ENCODE measurements at places on chromosomes 3 and 15. TPM values are rescaled to one million over a fixed set of nuclear protein-coding genes. Genes with fewer than 3 reads are reported as not detected.

DNA sequence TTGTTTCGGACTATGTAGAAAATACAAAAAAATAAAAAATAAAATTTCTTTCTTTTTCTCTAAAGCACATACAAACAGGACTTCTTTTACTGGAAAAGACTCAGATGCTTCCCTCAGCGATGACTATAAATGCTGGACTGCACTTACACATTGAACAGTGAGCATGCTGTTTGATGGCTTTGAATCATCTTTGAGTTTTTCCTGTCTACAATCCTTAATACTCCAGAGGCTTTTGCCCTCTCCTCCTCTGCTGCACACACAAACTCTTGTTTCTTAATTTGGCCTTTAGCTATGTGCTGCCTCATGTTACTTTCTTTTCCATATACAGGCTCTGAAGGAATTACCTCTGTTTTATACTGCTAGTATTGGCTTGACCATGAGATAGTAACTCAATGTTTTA lies 575.1 kb downstream of the EPHA3 start:
- H3K36me3 ChIP-seq = no peaks in the 10 kb centered on the region
- no peak overlapping the region for H3K4me3 ChIP-seq
- no peak for DNase-seq
- H3K27me3 ChIP-seq = no peaks in the 10 kb centered on the region
- no peaks in the 10 kb centered on the region for H3K4me1 ChIP-seq
- H3K27ac ChIP-seq = no peak overlapping the region

DNA sequence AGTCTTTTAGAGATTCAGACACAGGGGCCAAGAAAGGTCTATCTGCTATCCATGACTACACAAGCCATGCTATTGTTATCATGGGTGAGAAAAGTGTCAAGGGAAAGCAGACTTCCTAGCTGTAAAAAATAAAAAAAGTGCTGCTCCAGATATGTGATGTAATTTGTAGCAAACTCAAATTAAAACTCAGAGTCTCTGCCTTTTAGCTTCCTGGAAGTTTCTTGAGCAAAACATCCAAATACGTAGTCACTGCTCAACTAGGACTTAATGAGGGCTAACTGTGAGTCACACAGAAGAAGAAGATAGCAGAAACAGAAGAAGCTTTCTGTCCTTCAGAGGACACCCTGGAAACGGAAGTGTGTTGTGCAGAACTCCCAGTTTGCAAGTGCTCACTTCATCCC lies 393.4 kb upstream of the NR2F2 start:
- no peaks in the 10 kb centered on the region for H3K27me3 ChIP-seq
- H3K4me1 ChIP-seq = no peaks in the 10 kb centered on the region
- H3K4me3 ChIP-seq = no peak overlapping the region

GRCh38 chr3:119295816-119296726 lies 1.9 kb downstream of the ARHGAP31 start:
- H3K27me3 ChIP-seq = no peaks in the 10 kb centered on the region
- no peaks in the 10 kb centered on the region for H3K36me3 ChIP-seq
- peaks cover 49% of the 10 kb centered on the region for H3K4me1 ChIP-seq
- peak overlapping the region; percentile 75 for H3K4me3 ChIP-seq
- peak; percentile 44 for DNase-seq

GRCh38 chr3:193510154-193510553 lies 44.5 kb downstream of the ATP13A4 start:
- no peak overlapping the region for H3K4me3 ChIP-seq
- DNase-seq = no peak
- H3K4me1 ChIP-seq = peaks cover 40% of the 10 kb centered on the region
- H3K36me3 ChIP-seq = peaks cover 14% of the 10 kb centered on the region
- no peaks in the 10 kb centered on the region for H3K27me3 ChIP-seq

GRCh38 chr3:43490640-43491185 lies 131.1 kb downstream of the ANO10 start:
- no peaks in the 10 kb centered on the region for H3K36me3 ChIP-seq
- H3K27ac ChIP-seq = peak overlapping the region; percentile 80
- H3K4me1 ChIP-seq = peaks cover 12% of the 10 kb centered on the region
- peak; percentile 97 for DNase-seq
- no peaks in the 10 kb centered on the region for H3K27me3 ChIP-seq

GRCh38 chr3:100645913-100646312 lies 36.5 kb downstream of the ADGRG7 start:
- no peaks in the 10 kb centered on the region for H3K27me3 ChIP-seq
- H3K4me3 ChIP-seq = no peak overlapping the region
- no peaks in the 10 kb centered on the region for H3K36me3 ChIP-seq
- no peak for DNase-seq

GRCh38 chr3:127732879-127733350 lies 60.2 kb downstream of the ABTB1 start:
- peaks cover 31% of the 10 kb centered on the region for H3K4me1 ChIP-seq
- H3K27me3 ChIP-seq = no peaks in the 10 kb centered on the region
- no peak overlapping the region for H3K27ac ChIP-seq
- DNase-seq = no peak
- no peak overlapping the region for H3K4me3 ChIP-seq

Gene GOLGA6B
- not detected for total RNA-seq

Gene SLC12A6
- 47.8 TPM for total RNA-seq

Gene SCG5
- total RNA-seq = 10.4 TPM

Gene ARHGEF26
- total RNA-seq = 18.0 TPM

Gene NBEAL2
- 28.3 TPM for total RNA-seq

Measured in thyroid gland (tissue), 4 donors.